ENCODE measurements at places on chromosomes 6 and 20.

- no peak for DNase-seq
Measured at GRCh38 chr6:1613346-1613687, 3.6 kb downstream of the FOXC1 start.

GRCh38 chr6:35253249-35253648 lies 6.3 kb upstream of the ZNF76 start:
- no peak for DNase-seq

GRCh38 chr20:33005908-33006775 lies 1.4 kb upstream of the BPIFB2 start:
- DNase-seq: no peak

DNA sequence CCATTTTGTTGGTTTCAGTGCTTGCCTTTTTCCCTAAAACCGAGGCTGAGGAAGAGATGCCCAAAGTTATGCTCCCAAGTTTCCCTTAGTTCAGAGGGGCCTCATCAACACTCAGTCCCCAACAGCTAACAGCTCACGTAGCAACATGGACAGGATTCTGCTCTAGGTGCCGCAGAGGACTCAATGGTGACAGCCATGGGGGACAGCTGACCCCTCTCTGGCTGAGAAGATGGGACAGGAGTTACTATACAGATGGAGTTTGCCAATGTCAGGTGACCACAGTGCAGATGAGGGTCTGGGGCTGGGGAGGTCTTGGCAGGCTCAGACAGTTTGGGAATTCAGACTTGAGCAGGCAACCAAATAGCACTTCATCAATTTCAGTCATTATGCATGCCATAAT lies 67.3 kb downstream of the NPEPL1 start:
- no peak for DNase-seq

GRCh38 chr6:12522347-12522746 lies 194.2 kb upstream of the PHACTR1 start:
- DNase-seq: no peak

GRCh38 chr6:84643778-84644177 lies 120.6 kb downstream of the TBX18 start:
- no peak for DNase-seq

GRCh38 chr6:157728183-157728881 lies 94.7 kb upstream of the SNX9 start:
- no peak for DNase-seq

- no peak for DNase-seq
Measured at GRCh38 chr6:7147051-7147671, 39.4 kb downstream of the RREB1 start.

DNA sequence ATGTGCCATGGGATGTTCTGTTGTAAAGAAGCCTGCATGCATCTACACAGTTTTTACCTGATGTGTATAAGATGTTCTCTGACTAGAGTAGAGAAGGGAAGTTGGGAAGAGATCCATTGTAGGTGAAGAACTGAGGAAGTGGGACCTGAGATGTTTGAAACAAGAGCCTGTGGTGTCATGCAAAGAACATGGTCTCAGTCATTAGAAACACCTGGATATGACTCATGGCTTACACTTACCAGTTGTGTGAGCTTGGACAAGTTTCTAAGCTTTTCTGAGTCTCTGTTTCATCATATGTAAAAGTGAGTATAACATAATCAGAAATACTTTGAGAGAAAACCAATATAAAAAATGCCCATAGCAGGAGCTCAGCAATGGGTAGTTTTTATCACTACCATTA lies 51.9 kb upstream of the SEC63 start:
- DNase-seq: no peak

DNA sequence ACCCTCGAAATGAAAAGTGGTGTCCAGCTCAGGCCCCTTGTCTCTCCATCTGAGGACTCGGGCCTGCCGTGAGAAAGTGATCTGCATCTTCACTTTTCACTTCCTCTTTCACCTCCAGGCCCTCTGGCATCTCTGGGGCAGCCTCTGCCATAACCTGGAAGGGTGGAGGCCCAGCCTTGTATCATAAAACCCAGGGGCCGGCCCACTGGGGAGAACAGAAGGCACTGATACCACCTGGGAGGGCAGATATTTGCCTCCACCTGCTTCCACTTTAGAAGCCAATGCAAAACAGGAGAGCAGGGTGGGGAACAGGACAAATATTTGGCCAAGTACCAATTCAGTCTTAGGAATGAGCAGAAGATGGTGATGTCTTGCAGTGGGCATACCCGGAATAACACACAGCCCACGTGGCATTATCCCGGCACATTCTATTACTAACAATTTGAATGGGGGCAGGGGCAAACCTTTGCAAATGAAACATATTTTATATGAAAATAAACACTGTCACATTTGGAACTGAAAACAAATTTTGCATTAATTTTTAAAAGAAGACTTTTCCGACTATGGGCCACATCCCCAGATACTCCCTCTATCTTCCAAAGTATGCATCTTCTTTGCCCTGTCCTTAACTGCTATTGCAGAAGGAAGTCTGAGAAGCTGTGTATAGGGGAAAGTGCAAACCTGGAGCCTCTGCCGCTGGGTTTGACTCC lies 69.2 kb upstream of the TBC1D7 start:
- DNase-seq: no peak

GRCh38 chr20:57813509-57814269 lies 103.9 kb upstream of the PMEPA1 start:
- no peak for DNase-seq

- DNase-seq: no peak
Measured at GRCh38 chr6:157614026-157614568, 208.9 kb upstream of the SNX9 start.

GRCh38 chr20:17177341-17177740 lies 49.5 kb upstream of the PCSK2 start:
- DNase-seq: no peak

- no peak for DNase-seq
Measured at GRCh38 chr20:46463852-46464251, 49.5 kb downstream of the ZNF334 start.

DNA sequence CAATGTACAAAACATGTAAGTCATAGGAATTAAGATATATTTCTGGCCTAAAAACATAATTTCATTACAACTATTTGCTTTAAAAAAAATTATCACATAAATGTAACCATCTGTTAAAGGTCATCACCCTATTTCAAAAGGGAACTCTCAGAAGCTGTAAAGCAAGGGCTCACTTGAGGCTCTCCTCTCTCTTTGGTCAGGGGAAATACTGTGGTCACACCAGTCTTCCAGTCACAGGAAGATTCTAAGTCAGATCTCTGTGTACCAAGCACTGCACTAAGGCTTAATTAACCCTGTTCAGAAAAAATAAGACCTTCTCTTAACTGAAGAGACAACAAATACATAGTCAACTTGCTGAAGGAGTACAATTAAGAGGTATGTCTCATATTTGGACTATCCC lies 75.6 kb downstream of the MMS22L start:
- no peak for DNase-seq

GRCh38 chr20:34215711-34216381 lies 25.4 kb upstream of the ASIP start:
- DNase-seq: peak; percentile 57

- no peak for DNase-seq
Measured at GRCh38 chr6:38353310-38354036, 286.3 kb downstream of the BTBD9 start.

- no peak for DNase-seq
Measured at GRCh38 chr6:119728220-119728750, 378.7 kb upstream of the MAN1A1 start.

DNA sequence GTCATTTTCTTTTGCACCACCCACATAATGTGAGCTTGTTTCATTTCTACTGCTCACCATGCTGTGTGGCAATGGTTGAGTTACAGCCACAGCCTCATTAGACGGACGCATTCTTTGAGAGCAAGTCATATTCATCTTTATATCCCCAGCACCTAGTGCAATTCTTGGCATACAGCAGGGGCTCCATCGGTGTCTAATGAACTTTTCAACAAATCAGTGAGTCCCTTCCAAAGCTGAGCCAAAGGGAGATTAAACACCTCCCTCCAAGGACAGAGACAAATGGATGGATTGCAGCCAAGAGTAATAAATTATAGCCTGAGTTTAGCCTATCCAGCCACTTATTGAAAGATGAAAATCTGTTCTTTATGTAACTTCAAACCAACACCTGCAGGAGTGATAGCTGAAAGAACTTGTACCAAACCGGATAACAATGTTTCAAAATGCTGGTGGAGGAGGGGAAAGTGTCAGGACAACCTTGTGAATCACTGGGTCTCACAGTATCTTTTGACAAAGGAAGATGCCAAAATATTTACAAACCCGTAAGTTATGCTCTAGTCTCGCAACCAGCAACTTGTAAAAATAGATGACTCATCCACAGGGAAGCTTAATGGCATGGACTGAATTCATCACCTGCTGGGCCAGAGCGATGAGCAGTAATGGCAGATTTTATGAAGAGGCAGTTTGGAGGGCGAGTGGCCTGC lies 139.0 kb downstream of the PXDC1 start:
- no peak for DNase-seq

GRCh38 chr6:83536647-83537589 lies 24.6 kb downstream of the PRSS35 start:
- no peak for DNase-seq
